ENCODE measurements at places on chromosomes 6 and 20.

GRCh38 chr20:58614366-58614765 lies 36.7 kb upstream of the STX16 start:
- DNase-seq: no peak

GRCh38 chr20:37885593-37886503 lies 17.1 kb upstream of the VSTM2L start:
- DNase-seq: no peak

GRCh38 chr20:46631212-46631869 lies 19.9 kb downstream of the SLC13A3 start:
- peak; percentile 70 for DNase-seq

DNA sequence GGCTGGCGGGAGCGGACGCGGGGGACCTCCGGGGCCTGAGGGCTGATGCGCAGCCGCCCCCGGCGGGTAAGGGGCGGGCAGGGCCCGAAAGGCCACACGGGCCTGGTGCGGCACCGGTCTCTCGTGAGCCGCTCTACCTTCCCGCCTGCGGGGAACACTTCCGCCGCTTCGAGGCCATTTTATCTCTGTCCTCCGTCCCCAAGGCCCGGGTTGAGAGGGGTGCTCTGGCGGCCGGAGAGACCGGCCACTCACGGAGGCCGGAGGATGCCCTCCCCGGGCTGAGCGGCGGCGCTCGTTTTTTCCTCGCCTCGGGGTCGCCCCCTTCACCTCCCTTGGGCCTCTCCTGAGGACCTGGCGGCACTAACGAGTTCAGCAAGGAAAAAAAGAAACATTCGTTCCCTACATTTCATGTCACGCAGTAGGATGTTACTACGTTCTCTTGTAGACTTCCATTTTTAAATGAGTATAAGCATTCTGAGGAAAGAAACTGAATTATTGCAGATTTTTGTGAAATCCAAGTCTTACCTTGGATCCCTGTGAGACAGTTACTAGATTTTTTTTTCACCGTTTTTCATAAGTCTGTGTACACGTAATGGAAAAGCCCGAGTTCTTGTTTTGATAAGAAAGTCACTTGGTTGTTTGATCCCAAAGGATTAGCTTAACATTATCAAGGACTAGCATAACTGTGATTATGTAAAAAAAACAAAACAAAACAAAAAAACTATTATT lies 575 bp downstream of the WTAP start:
- no peak for DNase-seq

DNA sequence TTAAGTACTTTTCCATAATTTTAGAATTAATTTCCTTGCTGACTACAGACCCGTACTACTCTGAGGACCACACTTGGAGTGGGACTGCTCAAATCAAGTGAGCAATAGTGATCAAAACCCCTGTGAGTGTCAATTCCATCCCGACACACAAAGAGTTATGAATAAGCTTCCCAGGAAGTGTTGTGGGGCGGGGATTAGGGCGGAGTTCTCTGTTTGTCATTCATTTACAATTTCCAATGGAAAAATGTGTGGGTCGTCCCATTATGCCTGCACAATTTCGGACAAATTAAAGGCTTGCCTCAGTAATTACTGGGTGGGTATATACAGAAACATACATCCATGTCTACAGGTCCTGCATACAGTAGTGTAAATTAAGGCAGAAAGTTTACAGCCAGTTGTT lies 84.2 kb downstream of the ISM1 start:
- DNase-seq: no peak
